ENCODE measurements at places on chromosomes 2 and 18.

DNA sequence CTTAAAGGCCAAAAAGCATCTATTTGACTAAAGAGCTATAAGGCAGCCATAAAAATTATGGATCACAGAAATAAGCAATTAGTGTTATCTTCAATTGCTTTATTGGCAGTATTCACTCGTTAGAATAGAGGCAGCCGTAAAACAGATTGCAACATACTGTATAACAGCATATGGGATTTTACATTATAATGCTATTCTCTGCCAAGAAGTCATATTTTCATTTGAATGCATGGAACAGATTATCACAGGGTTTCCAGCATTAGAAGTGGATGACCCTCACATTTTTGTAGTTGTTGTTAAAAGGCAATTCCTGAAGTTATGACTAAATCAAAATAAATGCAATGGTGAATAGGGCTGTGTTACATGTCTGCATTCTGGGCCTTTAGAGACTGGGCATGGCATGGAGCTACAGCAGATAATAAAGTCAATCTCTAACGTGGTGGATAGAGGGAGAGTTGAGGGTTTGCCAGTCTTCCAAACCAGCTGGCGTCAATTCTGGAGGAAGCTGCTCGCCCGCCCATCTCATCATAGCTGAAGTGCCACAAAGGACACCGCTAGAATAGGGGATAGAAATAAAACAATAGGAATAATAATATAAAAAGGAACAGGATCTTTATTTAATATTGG lies 155.4 kb upstream of the VRK2 start:
- DNase-seq: peak; percentile 63

DNA sequence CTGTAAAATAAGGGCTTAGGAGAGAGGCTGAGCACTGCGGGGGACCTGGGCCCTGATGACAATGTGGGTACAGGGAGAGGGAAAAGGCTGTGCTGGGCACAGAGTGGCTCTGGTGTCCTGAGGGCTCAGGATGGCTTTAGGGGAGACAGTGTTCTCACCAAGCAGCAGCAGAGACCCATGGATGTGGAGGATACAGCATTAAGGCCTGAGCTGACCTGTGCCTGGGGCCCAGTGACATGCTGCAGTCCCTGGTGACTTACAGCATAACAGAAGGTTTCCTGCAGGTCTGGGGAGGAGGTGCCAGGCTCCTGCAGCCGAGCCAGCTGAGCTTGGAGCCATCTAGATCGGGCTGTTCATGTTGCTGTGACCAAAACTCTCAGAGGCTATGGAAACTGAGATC lies 191.3 kb upstream of the SMAD2 start:
- DNase-seq: no peak

- no peak for DNase-seq
Observed at GRCh38 chr18:60698901-60699300, 326.3 kb upstream of the MC4R start.

- DNase-seq: no peak
Observed at GRCh38 chr2:113238871-113239839, 39.6 kb downstream of the PAX8 start.

DNA sequence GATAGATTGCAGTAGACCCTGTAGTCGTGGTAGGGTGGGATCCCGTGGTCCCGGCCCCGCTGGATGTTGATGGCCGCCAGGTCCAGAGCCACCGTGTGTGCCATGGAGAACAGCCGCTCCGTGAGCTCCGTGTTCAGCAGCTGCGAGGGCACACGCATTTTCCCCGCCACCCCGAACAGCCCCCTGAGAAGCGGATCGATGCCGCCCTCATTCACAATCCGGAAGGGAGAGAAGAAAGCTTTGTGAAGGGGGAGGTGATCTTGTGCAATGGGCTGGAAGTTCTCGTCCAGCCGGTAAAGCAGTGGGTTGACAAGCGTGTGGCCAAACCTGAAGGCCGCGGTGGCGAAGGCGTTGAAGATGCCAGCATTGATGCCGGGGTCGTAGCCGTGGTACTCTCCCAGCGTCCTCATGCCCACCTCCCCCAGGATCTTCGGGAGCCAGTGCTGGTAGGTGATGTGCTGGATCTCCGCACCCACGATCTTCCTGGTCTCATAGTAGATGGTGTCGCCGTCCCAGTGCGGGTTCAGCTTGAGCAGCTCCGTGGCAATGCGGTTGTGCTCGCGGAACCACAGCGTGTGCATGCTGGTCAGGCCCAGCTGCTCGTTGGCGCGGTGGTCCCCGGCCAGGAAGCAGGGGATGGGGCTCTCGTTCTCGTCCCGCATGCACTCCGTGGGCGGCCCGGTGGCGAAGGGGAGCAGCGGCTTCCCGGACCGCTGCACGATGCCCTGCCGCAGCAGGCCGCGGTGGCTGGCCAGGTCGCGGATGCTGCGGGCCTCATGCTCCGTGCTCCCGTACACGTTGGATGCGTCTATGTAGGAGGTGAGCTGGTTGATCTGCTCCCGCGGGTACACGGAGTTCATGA lies 95.8 kb downstream of the PXDN start:
- no peak for DNase-seq

- DNase-seq: no peak
Observed at GRCh38 chr2:170054997-170055396, 123.0 kb upstream of the MYO3B start.

DNA sequence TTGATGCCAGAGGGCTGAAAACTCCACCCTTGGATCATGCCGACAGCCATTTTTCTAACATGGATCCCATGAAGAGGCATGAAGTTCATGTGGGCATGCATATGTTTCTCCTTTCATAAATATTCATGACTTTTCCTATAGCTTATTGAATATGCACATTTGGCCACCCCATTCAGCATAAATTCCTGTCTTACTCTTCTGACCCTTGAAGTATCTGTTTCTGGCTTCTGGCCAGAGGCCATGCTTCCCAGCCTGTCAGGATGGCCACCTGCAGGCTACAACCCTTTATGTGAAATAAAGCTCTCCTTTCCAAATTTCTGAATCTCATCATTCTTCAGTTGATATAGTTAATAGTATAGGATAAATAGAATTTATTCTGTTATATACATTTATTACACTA lies 19.6 kb upstream of the MSTN start:
- no peak for DNase-seq

DNA sequence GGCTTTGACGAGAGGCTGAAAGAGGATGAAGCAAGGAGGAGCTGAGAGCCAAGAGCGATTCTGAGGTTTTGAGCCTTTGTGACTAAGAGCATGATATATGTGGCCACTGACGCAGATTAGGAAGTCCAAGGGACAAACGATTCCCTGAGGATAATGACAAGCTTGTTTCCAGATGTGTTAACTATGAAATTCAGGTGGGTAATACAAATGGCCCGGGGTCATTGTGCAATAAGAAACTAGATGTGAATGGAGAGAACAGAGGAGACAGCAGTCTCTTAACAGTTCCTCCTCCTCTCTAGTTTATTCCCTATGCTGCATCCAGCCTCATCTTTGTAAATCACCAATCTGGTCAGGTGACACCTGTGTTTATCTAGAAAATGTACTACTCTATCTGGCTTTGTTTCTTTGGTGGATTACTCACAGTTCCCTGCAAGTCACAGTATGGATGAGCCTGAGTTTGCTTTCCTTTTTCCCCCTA lies 84.2 kb downstream of the SOCS6 start:
- peak; percentile 87 for DNase-seq

DNA sequence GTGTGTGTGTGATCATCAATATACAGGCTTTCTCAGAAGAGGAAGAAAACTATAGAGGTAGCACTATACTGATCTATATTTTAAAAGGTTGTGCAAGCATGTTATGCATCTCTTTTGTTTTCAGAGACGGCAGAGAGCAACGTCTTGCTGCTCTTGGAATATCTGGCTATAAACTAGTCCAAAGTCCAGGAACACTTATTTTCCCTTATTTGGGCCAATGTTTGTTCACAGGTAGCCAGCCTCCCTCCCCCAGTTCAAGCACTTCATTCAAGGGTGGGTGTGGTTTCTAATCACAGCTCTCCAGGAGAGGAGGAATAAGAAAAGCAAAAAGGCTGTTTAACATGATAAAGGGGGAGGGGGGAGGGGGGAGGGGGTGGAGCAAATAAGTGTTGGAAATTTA lies 4.2 kb downstream of the FZD5 start:
- peak; percentile 97 for DNase-seq

DNA sequence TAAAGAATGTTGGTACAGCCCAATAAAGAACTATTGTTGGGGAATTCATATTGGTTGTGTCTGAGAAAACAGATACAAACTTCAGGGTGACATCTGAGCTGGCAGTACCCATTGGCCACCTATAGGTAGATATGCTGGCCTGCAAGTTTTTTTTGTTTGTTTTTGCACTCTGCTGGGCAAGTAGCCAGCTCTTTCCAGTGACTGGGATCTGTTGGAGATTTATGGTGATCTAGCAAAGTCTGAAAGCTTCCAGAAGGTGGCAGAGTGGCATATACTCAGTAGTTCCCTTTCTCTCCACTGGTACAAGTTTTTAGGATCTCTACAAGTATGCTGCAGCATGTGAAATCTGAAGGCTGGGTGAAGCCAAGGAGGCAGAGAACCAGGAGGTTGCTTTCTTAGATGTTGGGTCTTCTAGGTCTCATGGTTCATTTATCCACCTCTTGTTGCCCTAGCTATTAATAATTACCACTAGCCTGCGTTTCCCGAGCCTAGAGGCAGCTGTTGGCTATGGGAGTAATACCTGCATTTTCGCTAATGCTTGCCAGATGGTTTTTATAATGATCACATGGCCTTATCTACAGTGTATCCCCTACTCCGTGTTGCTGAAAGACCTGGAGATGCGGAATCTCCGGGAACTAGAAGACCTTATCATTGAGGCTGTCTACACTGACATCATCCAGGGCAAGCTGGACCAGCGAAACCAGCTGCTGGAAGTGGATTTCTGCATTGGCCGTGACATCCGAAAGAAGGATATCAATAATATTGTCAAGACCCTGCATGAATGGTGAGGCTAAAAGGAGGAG lies 9.5 kb downstream of the COPS7B start:
- peak; percentile 44 for DNase-seq

DNA sequence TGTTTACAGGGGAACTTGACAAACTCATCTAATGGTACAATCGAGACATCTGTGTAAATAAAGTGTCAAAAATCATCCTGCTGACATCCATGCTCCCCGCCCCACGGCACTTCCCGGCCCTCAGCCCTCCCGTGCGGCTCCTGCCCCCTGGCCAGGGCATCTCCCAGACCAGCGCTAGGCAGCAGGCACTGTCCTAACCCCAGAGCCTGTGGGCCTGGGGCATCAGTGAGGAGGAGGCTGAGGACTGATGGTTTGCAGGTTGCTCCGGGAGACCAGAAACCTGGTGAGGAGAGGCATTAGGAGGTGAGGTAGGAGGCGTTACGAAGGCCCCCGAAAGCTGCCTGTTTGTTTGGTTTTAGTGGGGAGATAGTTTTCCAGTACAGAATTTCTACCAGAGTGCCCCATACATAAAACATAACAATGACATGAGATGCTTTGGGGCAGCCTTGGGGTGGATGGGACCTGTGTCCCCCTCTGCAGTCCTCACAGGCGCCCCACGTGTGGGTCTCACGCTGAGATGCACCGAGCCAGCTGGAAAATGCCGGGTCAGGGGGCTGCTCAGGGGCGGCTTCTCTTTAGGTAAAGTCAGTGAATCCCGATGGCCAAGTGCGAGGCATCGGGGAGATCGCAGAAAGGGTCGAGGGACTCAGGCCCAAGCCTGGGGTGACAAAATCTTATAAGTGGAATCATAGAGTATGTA lies 114.2 kb downstream of the RTP5 start:
- DNase-seq: no peak

DNA sequence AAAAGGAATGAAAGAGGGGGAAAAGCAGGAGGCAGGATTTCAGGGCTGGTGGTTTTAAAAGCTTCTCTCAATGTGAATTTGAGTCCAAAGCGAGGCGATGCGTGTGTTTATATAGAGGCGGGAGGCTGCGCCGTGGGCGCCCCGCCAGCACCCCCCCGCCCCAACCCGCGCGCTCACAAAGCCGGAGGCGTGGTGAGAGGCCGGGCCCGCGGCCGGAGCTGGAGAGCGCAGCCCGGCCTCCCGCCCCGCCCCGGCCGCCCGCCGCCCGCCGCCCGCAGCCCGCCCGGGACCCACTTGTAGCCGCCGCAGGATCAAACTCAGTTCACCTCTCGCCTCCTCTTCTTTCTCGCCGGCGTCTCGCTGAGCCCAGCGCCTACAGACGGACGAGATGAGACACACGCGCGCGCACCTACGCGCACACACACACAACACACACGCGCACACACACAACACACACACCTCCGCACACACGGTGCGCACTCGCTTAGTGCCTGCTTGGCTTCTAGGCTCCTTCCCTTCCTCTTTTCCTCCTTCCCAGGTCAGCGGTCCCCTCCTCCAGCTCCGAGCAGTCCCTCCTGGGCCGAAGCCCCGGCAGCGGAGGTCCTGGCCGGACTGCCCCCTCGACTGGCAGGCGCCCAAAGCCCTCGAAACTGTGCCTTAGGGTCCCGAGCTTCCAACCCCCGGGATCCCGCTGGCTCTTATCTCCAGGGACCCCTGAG lies 1.3 kb upstream of the CYP26B1 start:
- peak; percentile 59 for DNase-seq

GRCh38 chr18:56068701-56069100 lies 480.7 kb upstream of the TCF4 start:
- no peak for DNase-seq

- no peak for DNase-seq
Observed at GRCh38 chr2:217268978-217269377, 409.1 kb upstream of the TNP1 start.

- DNase-seq: no peak
Observed at GRCh38 chr2:2861666-2862240, 515.9 kb downstream of the EIPR1 start.

GRCh38 chr2:20451341-20451740 lies 4.5 kb downstream of the RHOB start:
- no peak for DNase-seq

DNA sequence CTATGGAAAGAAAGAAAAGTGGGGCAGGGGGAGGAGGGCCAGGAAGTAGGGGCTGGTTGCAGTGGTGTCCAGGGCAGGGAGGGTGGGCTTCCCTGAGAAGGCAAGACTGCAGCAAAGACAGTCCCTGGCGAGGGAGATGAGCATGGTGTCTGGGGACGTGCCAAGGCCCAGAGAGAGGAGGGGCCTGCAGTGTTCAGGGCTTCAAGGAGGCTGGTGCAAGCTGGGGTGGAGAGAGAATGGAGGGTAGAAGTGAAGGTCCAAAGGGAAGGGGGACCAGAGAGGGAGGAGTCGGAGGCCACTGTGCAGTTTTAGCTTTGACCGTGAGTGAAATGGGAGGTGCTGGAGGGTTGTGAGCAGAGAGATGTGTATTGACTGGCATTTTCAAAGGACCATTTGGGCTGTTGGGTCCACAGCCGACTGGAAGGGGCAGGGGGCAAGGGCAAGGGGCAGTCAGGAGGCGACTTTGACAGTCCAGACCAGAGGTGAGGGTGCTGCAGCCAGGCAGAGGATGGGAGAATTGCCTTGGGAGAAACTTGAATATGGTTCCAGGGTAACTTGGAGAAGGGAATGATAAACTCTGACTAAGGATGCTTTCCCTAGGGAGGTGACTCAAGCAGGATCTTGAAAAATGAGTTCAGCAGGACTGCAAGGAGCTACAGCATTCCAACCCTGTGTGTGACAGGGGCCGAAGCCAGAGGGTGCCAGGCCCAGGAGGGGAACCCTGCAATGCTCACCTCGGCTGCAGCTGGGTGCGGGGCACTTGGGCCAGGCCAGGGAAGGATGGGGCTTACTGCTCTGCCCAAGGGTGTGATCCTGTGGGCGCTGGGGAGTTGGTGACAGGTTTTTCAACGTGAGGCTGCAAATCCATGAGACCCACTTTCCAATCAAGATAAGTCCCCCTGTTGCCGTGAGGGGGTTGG lies 177.1 kb upstream of the HAAO start:
- DNase-seq: no peak
